ENCODE measurements at places on chromosomes 6 and 20.

- DNase-seq: no peak
Observed at GRCh38 chr6:73903155-73903554, 207.2 kb downstream of the CD109 start.

GRCh38 chr6:4270776-4271175, 135.4 kb upstream of the ECI2 start:
- DNase-seq: no peak

DNA sequence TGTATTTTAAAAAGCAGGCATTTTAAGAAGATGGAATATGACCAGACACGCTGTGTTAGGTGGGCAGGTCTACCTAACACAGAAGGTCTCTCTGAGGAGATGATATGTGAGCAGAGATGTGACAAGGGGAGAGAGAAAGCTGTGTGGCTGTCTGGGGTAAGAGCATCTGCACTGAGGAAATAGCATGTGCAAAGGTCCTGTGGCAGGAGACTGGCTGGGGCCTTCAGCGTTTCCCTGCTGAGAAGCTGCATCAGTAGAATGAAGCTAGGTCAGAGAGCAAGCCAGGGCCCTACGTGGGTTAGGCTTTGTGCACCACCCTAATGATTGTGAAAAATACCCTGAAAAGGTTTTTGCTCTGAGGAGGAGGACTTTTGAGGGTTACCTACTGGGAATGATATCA, 87.0 kb downstream of the TXNDC5 start:
- DNase-seq: no peak

- DNase-seq: no peak
Observed at GRCh38 chr6:127510876-127511275, 8.3 kb downstream of the MTCL3 start.

DNA sequence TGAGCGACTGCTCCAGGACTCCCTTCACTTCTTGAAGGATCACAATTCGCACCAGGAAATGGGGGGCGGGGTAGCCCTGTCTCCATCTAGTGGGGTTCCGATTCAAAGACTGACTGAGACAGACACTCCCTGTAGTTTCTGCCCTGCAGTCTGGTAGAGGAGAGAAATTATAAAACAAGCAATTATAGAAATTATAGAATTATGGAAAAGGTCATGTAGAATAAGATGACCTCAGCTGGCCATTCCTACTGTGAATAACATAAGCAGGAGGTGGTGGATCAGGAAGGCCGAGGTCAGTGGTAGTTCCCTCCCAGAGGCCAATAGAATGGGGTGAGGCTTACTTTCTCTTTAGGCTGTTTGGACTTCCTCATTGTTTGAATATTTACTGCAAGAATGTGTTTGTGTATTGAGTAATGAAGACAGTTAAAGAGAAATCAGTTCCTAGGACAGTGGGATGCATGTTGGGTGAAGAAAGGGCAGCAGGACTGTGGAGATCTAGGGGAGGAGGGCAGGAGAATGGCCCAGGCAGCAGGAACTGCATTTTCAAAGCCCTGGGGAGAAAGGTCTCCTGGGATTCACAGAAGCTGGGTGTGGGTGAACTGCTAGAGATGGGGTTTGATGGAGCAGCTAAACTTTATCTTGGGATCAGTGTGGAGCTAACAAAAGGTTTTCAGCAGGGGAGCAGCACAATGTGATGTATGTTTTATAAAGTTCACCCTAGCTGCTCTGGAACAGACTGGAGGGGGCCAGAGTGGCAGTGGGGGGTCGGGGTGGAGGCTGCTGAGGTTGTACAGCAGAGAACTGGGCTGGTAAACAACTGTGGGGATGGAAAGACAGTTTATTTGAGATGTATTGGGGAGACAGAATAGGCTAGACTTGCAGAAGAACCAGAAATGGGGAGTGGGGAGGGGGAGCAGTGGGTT, 2.1 kb downstream of the ZNF341 start:
- no peak for DNase-seq

DNA sequence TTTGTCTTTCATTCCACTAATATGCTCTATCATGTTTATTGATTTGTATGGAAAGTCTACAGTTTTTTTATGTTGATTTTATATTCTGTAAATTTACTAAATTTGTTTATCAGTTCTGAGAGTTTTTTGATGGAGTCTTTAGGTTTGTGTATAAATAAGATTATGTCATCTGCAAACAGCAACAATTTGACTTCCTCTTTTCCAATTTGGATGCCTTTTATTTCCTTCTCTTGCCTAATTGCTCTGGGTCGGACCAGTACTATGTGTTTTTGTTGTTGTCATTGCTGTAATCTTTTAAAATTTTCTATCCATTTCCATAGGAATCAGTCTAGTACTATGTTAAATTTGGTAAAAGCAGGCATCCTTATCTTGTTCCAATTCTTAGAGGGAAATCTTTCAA, 31.5 kb upstream of the POLR1H start:
- DNase-seq: no peak

DNA sequence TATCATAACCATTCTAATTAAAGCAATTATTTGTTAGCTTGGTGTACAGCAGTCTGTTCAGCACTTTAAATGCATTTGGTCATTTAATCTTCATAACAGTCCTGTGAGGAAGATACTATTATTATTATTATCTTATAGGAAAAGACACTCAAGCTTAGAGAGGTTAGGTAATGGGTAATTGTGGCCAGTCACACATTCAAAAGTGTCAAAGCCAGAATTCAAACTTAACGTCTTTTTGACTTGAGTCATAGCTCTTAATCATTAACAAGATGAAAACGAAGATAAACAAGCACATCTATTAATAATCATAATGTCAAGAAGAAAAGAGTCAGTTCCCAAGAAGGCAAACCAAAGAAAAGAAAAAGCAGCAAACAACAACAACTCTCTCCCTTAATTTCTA, 251.0 kb downstream of the SYNE1 start:
- DNase-seq: no peak

DNA sequence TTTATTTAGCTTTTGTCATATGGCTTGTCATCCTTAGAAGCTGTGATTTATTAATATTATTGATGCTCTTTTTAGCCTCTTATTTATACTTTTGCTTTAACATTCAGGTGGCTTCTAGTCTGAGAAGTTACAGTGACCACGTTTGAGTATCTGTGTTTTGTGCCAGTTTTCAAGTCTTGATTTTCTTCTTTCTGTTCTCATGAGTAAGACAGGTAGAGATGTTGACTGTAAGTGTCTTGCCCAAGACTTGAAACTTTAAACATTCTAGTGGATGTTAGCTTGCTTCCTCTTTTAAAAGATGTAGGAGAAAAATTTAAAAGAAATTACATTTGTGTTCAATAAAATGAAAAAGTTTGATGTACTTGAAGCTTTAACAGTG, 122.6 kb downstream of the LRRC1 start:
- no peak for DNase-seq

DNA sequence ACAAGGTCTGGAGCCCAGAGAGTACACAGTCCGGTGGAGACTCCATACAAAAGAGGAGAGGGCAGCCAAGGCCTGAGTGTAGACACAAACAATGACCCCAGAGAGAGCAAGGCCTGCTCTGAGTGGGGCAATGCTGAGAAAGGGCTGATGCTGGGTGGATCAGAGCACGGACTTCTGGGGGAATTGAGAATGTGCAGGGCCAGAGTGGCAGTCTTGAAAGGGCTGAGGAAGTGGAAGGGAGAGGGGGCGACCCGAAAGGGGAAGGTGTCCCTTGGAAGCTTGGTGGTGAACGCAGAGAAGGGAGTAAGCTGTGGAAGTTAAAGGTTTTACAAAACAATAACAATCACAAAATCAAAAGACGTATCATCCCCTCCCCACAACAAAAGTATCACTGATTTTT, 12.0 kb upstream of the GRM4 start:
- no peak for DNase-seq

GRCh38 chr6:5080574-5080973, 4.6 kb upstream of the PPP1R3G start:
- no peak for DNase-seq

DNA sequence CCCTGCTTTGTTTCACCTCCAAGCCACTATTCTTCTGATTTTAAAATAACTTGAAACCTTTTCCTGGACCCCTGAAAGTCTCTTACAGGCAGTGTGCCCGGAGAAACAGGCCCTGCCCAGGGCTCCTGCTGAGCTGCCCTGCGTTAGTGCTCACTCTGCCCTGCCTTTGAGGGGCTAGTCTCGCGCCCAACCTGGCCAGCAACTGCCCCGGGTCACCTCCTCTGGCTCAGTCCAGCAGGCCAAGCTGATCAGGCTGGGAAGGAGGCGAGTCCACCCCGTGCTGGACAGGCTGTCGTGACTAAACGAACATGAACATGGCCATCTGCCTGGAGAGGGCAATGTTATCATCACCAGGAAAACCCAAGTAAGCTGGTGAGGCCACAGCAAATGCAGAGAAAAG, 245.4 kb downstream of the ANKRD60 start:
- DNase-seq: no peak

- DNase-seq: no peak
Observed at GRCh38 chr6:75306064-75306463, 21.5 kb upstream of the TMEM30A start.

DNA sequence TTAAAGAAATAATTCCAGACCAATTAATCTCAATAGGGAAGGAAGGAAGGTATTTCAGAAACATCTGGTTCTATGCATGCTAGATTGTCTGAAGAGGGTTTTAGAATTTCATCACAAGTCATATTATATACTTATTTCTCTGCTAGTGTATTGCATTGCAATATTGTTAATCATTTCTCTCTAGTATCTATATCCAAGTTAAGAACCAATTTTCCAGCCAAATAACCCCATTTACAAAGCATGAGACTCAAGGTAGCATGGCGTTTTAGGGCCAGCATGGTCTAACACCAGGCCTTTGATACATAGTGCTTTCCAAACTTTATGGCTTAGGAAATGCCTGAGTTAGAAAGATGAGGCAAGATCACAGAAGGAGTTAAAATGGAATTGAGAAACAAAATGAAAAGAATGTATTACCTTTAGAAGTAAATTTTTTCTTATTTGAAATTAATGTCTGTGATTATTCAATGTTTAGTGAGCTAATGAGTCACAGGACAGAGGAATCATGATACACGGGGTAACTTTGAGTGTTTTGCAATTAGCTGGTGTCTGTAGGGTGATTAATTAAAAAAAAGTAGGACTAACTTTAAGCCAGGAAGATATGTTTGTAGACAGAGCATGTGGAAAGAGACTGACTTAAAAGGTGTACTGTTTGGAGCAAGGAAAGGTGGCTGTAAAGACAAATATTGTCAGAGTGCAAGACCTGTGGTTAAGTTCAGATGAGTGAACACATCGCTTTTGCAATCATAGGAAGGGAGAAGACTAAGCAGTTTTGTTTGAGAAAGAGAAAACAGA, 1006.2 kb upstream of the CITED2 start:
- DNase-seq: no peak

DNA sequence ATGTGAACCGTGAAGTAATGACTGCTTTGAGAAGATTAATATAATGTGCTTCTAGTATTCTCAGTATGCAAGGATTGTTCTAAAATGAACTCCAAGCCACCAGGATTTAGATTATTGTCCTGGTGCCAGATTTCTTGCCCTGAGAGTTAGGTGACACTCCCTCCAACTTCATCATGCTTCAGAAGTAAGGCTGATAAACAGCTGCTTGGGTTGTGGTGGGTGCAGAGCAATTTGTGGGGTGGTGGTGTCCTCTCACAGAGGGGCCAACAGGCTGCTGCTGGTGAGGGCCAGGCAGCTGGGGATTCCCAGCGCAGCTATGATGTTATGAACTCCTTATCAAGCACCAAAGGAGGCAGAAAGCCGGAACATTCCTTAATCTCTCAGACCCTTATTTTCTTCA, 114.6 kb downstream of the MCHR2 start:
- no peak for DNase-seq

DNA sequence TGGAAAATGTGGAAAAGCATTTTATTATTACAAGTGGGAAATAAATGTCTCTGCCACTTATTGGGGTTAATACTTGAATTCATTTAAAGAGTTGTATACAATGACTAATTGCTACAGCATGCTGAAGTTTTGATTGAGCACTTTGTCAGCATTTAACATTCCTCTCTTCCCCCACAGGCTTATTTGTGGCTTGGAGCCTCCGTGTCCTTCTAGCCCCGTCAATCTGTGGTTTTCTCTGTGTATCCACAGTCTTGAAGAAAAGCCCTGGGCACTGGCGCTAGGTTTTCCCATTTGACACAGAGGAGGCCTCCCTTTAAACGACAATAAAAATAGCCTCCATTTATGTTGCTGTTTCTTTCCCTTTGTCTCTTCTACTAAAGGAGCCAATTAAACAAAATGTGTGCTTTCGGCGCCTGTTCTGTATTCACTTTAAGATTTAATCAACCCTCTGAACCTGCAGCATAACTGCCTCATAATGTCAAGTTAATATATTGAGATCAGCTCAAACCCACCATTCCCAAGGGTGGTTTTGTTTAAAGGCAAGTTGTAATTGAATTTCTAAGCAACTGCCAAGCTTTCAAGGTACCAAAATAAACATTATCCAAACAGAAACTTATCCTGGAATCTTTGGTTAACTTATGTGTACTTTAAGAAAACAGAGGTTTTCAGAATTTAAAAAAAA, 326.6 kb upstream of the RNF24 start:
- DNase-seq: no peak

GRCh38 chr6:118313208-118313607, 234.9 kb upstream of the PLN start:
- DNase-seq: no peak

GRCh38 chr6:122751326-122751725, 28.2 kb upstream of the FABP7 start:
- DNase-seq: no peak

GRCh38 chr6:168355716-168356522, 36.3 kb upstream of the DACT2 start:
- DNase-seq: no peak

GRCh38 chr20:36271639-36272546, 34.2 kb upstream of the DLGAP4 start:
- no peak for DNase-seq

- no peak for DNase-seq
Observed at GRCh38 chr6:128275030-128275429, 245.4 kb downstream of the PTPRK start.

DNA sequence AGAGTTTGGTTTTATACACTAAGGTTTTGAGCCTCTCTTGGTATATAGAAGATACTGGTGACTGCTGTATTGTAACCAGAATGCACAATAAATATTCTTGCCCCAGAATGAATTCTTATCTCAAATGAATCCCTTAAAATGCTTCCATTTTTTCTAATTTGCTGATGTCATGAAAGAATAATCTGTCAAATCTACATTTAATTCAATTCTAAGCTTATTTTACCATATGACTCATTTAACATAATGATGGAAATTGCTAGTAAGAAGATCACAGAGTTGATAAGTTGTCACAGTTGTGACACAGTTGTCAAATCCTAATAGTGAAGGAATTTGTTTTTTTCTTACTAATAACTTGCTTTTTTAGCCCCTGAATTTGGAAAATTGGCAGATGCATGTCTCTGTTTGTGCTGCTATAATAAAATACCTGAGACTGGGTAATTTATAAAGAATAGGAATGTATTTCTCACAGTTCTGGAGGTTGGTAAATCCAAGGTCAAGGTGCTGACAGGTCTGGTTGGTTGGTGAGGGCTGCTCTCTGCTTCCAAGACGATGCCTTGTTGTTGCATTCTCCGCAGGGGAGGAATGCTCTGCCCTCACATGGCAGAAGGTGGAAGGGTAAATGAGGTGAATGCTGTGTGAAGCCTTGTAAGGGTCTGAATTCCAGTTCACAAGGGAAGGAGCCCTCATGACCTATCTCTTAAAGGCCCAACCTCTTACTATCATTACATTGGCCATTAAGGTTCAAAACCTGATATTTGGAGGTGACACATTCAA, 4.7 kb downstream of the ECT2L start:
- DNase-seq: no peak

- DNase-seq: no peak
Observed at GRCh38 chr6:138727182-138727581, 46.4 kb upstream of the CCDC28A start.

- DNase-seq: no peak
Observed at GRCh38 chr6:160461641-160462040, 113.5 kb downstream of the SLC22A3 start.

Data from stimulated activated CD8-positive, alpha-beta memory T cell treated with anti-CD3 and anti-CD28 coated beads, Interleukin-7, amount 100 ng/mL, for 1 hour (primary cell).